ENCODE measurements at places on chromosomes 5 and 9.
A peak's percentile ranks its signal among the peaks of the same experiment; 100 is the strongest.

DNA sequence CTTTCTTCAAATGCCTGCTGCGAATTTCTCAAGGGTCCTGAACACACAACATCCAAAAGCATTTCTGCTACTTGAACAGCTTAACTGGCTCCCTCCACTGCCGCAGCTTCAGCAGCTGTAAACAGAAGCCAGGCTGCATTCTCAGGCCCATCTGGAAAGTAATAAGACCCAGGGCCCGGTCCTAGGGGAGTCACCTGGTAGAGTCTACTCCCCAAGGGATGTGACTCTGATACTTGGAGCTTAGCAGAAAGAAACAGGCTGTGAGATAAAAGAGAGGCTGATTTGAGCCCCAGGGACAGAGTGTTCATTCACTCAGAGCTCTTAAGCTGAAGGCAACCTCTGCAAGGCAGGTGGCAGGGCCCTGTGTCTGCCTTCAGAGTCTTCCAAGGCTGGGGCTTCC lies 356.8 kb downstream of the SPOCK1 start:
- peak; percentile 47 for DNase-seq

DNA sequence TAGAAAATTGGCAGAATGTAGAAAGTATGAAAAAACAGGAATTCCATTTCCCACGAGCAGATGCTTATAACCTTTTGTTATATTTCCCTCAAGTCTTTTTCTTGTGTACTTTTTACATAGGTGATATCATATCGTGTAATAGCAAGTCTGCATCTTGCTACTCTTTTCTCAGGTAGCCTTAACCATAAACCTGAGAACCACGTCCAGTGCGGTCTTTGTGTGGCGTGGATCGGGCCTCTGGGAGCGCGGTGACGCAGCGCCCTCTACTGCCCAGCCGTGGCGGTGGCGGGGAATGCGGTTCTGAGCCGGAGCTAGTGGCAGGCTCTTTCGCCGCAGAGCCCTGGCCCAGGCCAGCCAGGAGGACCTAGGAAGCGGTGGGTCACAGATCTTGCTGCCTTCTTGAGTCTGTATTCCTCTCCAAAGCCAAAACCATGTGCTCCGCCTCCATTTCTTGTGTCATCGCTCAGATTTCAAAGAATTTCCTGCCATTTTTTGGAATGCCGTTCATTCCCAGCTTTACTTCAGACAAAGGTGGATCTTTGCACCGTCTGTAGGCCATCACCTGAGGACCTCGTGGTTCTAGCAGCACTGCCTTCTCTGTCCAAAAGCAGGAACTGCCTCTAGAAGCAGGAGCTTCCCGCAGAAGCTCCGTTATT lies 71.9 kb downstream of the MVB12B start:
- no peak for DNase-seq

DNA sequence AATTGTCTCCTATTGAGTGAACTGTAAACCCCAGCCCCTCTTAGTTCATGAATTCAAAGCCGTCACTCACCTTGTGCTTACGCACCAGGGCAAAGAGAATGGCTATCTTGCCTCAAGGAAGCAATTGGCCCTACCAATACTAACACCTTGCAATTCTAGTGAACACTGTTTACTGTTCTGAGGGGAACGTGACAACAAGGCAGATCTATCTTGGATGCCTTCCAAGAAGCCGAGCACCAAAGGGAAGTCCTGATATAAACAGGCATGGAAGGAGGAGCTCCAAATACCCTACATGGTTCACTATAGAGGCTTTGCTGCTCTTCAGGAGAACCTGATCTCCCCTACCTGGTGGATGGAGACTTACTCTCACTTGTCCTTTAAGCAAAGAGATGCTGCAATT lies 1.7 kb upstream of the PLPPR1 start:
- peak; percentile 15 for DNase-seq

DNA sequence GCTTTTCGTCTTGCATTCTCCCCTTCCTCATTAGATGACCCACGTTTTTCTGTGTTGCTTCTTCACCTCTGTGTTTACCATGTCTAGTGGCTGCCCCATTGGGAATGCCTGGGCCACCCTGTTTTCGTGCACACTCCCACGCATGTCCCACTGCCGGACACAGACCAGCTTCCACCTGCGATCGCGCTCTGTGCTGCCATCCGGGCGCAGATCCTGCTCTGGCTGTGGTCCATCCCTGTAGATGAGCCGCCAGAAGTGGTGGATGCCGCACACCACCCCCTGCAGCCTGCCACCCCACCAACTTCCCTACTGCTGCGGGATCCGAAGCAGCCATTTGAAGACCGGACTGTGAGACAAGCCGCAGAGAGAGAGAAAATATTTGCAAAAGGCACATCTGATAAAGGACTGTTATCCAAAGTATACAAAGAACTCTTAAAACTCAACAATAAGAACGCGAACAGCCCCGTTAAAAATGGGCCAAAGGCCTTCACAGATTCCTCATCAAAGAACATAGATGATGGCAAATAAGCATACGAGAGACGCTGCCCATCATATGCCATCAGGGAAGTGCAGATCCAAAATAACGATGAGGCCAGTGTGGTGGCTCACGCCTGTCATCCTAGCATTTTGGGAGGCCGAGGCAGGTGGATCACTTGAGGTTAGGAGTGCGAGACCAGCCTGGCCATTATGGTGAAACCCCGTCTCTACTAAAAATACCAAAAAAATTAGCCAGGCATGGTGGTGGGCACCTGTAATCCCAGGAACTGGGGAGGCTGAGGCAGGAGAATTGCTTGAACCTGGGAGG lies 163.7 kb downstream of the COL23A1 start:
- DNase-seq = no peak

DNA sequence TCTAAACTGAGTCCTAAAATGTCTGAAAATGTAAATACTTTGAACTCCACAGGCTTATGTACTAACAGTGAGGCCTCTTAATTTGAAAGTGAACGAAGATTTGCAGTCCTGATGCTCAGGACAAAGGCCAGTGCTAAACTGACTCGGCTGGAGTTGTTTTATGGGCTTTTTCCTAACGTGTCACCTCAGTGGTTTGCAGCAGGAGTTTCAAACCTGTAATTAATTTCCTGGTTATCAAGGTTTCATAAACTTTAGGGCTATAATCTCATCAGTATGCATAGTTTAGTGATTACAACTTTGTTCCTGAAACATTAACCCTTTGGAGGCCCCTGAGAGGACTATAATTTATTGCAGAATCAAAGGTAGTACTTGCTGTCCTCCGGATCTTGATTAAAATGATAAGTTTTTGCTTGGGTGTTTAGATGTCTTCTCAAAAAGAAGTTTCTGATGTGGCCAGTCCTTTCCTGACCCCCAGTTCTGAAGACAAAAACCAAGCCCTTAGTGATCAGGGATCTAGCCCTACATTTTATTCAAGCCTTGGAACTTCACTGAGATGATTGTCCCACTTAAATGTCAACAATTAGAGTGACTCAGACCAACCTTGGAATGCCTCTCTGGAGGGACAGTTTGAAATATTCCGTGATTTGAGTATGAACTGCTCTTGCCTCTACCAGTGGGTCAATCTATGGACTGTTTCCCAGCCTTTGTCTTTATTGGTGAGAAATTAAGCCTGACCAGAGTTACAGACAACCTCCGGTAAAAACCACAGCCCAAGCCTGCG lies 11.1 kb upstream of the S100Z start:
- no peak for DNase-seq

GRCh38 chr5:110304176-110304575 lies 422.3 kb downstream of the TMEM232 start:
- no peak for DNase-seq

DNA sequence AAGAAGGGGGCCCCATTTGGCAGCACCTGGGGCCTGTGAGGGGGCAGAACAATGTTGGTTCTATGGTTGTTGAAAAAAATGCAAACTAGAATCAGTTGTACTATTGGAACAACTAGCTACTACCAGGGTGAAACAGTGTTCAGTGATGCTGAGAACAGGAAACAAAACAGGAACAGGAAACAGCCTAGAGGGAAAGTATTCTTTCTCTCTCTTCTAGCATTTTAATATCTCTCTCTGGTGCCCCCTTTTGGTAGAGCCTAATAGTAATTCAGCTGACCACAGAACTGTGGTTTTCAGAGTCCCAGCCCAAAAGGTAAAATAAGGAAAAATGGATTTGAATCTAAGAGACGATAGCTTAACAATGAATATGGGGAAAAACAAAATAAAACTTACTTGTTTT lies 138.0 kb upstream of the KCNN2 start:
- DNase-seq = no peak

- DNase-seq = no peak
Measured at GRCh38 chr5:123098767-123099513, 9.9 kb downstream of the PRDM6 start.

DNA sequence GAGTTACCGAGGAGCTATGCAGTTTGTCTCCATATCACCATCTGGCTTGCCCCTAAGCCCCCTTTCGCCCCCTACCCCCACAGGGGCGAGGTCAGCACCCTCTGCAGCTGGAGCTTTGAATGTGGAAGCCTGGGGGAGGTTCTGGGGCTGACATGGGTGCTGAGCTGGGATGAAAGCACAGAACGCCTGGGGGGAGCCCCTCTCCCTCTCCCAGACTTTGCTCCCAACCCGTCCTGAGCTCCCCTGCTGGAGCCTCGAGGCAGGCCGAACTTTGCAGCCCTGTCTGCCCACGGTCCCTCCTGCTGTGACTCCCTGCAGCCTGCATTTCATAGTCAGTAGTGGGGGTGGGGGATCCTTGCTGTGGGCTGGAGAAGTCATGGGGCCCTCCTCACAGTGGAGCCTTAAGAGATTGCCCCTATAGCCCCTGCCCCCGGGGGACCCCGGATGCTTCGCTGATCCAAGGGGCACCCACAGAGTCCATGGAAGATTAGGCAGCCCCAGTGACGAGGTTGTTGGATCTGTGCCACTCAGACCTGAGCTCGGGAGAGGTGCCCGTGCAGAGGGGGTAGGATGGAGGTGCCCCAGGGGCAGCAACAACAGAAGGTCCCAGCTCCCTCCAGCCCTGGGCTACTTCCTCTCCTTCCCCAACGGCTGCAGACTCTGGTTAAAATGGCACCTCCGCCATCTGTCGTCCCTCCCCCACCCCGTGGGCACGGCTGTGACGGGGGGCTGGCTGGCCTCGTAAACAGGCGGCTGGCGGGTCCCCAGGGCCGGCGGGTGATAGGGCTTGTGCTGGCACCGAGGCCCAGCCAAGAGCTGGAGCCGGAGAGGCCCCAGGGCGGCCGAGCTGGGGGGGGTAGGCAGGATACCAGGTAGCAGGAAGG lies 162.0 kb downstream of the C9orf50 start:
- peak; percentile 67 for DNase-seq

DNA sequence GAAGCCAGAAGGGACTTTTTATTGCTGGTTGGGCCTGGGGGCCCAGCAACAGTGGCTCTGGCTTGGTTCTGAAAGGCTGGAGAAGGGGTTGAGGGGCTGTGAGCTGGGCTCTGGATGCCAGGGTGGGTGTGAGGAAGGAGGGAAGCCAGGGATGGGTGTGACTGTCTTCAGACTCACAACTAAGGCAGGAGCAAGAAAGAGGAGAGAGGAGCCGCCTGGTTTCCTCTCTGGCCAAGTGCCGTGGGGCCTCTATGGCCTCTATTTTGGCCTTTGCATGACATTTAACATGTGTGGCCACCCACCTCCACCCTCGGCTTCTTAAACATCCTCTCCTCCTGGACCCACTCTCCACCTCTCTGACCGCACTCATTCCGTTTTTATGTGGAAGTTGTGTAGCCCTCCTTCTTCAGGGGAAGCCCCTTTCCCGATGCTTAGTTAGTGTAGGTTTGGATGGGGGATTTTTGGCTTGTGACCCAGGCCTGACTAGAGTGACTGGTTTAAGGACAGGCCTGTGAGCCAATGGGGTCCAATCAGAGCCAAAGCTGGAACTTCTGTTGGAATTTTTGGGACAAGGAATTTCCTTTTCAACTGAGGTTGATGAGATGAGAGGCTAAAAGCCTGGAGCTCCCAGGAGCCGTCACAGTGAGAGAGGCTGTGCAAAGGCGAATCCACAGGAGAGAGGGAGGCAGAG lies 517.8 kb downstream of the CCDC171 start:
- DNase-seq = no peak

DNA sequence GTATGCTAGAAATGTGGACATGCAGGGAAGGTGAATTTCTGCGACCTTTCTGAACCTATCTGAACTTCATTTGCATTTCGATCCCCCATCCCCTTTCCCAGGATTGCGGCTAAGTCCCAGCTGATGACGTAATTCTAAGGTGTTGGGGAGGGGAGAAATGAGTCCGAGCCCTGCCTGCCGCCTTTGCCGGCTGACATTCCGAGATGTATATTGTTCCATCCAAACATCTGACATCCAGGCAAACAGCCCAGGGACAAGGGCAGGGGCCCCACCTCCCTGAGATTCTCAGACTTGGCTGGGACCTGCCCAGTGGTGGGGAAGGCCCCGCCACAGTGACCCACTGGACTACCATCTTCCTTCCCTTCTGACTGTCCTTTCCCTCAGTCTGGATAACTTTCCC lies 494.6 kb downstream of the ENC1 start:
- no peak for DNase-seq

DNA sequence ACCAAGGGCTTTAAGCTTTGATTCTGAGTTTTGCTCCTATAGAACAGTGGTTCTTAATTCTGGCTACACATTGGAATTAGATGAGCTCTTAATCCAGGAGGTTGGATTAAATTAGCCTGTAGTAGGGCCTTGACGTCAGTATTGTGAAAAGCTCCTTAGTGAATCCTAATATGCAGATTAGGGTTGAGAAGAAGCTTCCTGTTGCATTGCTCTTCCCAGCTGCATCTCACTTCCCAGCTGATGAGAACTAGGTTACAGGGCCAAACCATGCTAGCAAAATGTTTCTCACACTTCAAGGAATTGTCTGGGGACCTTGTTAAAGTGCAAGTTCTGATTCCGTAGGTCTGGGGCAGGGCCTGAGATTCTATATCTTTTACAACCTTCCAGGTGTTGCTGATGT lies 300.0 kb downstream of the ZSWIM6 start:
- no peak for DNase-seq

DNA sequence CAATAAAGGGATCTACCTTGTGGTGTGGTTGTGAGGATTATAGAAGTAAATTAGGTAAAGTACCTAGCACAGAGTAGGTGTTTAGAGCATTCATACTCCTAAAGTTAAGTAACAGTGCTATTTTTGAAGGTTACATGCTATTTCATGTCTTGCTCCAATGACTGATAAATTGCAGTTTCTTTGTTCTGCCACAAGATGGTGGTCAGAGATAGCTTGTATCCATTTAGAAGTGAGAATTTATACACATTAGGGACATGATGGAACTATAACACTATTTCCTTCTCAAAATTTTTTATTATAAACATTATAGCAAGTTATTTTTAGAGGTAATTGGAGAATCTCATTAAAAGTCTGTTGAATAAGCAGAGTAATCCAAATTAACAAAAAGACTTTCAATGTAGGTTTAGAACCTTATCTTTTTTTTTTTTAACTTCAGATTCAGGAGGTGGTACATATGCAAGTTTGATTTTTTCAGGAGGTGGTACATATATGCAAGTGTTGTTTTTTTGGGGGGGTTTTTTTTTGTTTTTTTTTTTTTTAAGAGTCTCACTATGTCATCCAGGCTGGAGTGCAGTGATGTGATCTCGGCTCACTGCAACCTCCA lies 17.1 kb downstream of the MTREX start:
- peak; percentile 14 for DNase-seq

All from NCI-H1436 (cell line).